ENCODE measurements at places on chromosomes 3 and 15.

DNA sequence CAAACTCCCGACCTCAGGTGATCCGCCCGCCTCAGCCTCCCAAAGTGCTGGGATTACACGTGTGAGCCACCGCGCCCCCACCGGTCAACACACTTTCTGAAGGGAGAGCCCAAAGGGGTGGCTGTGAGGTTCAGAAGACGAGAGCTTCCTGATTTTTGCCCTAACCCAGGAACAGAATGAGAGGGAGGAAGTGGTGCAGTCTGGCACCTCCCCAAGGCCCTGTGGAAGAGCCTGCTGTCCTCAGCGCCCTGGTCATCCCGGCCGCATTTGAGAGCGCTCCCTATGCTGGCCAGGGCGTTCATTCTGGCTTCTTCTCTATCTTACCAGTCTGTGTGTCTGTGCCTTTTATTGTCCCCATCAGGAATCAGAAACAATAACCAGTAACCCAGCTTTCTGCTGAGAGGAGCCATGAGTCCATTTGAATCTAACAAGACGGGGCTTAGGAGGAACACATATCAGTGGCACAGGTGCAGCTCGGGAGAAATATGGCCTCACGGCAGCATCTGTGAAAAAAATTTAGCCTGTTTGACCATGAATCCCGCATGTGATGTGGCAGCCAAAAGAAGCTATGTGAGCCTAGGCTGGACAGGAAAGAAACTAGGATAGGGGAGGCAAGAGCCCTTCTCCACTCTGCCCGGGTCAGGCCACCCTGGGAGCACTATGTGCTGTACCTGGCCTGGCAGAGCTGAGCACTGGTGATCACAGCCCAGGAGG, 12.9 kb downstream of the BDH1 start:
- DNase-seq: no peak

GRCh38 chr15:68203486-68203885, 1.6 kb downstream of the CALML4 start:
- DNase-seq: no peak

GRCh38 chr3:86245360-86245759, 745.6 kb downstream of the VGLL3 start:
- no peak for DNase-seq

DNA sequence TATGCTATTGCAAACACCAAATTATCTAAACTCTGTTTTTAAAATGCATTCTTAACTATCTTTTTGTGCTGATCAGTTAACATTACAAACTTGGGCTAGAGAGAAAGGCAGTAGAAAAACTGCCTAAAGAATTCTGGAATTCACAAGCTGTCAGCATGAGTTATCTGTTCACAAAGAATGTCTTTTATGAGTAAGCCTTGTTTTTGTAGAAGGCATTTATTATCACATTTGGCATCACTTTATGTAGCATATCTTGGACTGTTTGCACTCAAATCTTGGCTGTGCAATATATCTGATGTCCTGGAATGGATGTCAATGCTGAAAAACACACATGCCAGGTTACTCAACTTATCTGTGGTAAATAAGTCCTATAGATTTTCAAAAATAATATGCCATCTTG, 15.5 kb upstream of the BCHE start:
- no peak for DNase-seq

GRCh38 chr3:45205126-45205525, 21.0 kb downstream of the TMEM158 start:
- no peak for DNase-seq

DNA sequence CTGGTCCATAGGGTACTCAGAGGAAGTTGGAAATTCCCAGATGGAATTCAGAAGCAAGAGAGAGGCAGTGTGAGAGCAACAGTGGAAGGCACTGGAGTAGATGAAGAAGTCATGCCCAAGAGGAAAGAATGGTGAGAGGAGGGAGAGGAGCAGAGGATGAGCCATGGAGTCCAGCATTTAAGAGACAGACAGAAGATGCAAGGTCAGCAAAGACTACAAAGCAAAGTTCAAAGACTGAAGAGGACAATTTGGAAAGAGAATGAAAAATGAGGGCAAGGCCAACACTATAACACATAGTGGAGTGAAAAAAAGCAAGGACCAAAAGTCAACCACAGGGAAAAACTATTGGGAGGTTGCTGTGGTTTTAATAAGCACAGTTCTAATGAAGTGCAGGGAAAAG, 178.7 kb downstream of the SSR3 start:
- no peak for DNase-seq

DNA sequence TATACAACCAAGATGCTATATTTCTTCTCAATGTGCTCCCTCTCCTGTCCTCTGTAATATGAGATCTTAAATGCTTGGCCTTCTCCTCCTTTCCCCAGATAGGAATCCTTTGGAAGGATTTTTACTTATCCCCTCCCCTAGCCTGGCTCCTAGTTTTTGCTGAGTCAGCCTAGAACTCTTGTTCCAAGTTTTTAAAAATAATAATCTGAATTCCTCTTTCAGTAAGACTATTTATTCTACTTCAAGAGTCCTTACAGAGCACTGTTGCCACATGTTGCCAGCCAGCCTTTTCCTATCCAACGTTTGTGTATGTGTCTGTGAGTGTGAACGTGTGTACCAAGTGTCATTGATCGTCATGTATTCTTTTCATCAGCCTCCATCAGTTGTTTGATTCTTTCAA, 11.0 kb upstream of the KCNMB2 start:
- DNase-seq: no peak

- DNase-seq: no peak
Measured at GRCh38 chr3:64741341-64741740, 53.5 kb upstream of the ADAMTS9 start.

DNA sequence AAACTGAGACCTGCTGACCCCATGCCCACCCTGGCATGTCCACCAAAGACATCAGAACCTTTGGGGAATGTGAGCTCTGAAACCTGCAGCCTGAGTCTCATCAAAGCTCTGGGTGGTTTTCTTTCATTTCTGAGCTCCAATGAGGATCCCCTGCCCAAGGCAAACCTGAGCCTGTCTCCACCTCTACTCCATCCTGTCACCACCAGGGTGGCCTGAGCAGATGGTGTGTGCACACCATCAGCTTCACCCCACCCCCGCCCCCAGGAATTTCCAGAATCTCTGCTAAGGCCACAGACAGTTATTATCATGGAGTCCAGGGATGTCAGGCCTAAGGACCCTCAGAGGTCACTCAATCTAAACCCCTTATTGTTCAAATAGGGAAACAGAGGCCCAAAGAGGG, 1.3 kb downstream of the XIRP1 start:
- no peak for DNase-seq

DNA sequence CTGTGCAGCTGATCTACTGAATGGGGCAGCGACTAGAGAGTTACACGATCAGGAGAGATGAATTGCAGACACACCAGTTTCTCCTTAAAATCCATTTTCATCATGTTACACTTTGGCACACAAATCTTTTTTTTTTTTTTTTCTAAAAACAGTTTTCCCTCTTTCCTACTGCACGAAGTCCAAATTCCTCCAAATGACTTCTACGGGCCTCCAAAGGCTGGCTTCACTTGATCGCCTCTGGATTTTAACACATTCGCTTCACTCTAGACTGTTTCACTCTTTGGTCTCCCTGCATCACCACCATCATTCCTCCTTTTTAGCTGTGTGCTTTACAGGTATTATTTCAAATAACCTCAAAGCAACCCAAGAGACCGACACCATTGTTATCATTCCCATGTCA, 268.6 kb downstream of the RORA start:
- DNase-seq: no peak

DNA sequence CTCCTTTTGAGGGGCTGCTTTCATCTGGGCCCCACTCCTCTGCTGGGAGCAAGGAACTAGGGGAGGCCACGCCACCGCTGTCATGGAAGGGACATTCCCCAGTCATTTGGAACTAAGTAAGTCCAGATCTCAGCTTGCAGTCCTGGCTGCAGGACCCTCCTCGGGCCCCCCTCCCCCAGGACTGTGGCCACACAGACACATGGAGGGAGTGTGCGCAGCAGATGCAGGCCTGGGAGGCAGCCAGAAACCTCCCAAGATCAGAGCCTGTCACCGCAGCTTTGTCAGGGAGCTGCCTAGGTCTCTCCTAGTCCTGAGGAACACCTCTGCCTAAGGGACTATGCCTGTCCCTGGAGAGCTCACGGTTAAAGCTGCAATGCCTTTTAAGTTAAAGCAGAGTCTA, 7.3 kb upstream of the SEMA3F start:
- DNase-seq: no peak

DNA sequence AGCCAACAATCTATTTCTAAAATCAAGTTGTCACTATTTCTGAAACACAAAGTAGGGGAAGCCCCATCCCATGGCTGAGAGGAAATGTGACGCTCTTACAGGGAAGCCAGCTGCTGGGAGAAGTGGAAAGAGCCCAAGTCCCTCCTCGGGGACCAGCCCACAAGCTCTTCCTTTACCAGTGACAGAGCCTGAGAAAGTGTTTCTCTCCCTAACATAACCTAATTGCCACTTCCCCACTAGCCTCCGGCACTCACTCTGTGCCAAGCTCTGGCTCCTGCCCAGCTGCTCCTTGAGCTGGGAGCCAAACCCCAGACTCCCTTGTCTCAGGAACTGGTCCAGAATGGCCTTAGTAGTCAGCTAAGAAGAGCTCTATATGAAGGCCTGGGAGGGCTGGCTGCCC, 42.9 kb downstream of the TNFAIP8L3 start:
- no peak for DNase-seq

- peak; percentile 4 for DNase-seq
Measured at GRCh38 chr3:29540544-29540943, 259.7 kb downstream of the RBMS3 start.
